Mesenteric fat pad (tissue), 1 donor: ENCODE measurements at places on chromosomes 6 and 20. TPM values are rescaled to one million over a fixed set of nuclear protein-coding genes. Genes with fewer than 3 reads are reported as not detected.

The ECT2L gene
- total RNA-seq = not detected

The PROCR gene
- 103 TPM for total RNA-seq

The LPIN3 gene
- 49.8 TPM for total RNA-seq

The TBXT gene
- total RNA-seq = not detected

The RNGTT gene
- 11.6 TPM for total RNA-seq

The TSPO2 gene
- not detected for total RNA-seq

The IGF2R gene
- total RNA-seq = 111 TPM

The SUMO4 gene
- 1.2 TPM for total RNA-seq

The HTR1E gene
- not detected for total RNA-seq

The SRPK1 gene
- 32.9 TPM for total RNA-seq

The UNC5CL gene
- total RNA-seq = 0.48 TPM

The FAM83C gene
- not detected for total RNA-seq

DNA sequence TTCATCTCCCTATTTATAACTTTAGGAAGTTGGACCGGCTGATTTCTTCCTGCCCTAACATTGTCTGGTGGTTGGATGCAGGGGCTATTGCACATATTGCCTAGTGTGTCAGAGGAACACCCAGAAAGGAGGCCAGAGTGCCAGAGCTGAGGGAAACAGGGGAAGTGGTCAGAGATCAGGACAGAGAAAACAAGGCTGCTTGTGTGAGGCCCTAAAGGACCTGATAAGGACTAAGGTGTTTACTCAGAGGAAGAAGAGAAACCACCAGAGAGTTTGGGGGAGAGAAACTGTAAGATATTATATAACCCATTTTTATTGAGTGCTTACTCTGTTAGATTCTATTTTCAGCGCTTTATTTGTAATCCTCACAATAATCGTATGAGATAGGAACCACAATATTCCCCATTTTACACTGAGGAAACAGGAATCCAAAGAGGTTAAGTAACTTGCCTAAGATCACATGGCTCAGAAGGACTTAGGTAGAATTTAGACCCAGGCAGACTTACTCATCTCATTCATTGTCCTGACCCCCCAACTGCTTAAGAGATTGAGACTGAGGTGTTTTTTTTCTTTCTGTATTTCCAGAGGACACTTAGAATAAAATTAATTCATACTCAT is 54.0 kb upstream of the REV3L start:
- no peak for DNase-seq

DNA sequence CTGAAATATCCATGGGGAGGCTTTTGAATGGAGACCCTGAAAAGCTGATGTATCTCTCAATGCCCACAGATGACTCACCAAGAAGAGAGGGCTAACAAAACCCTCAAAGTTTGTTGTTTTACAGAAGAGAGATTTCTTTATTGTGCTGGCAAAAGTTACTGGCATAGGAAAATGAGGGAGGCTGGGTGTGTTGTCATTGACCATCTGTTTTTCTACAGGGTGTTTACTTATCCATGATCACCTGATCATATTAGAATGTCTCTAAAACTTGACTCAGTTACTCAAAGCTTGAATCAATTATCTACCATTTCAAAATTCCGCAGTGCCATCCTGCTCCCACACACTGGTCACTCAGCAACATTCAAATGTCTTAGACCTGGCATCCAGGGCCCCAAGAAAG is 9.8 kb downstream of the NCOA6 start:
- DNase-seq = no peak

- no peak for DNase-seq
These were observed 6.4 kb downstream of the PREX1 start for GRCh38 chr20:48821261-48821920.

GRCh38 chr20:12786276-12786675 is 222.5 kb upstream of the SPTLC3 start:
- DNase-seq = no peak

DNA sequence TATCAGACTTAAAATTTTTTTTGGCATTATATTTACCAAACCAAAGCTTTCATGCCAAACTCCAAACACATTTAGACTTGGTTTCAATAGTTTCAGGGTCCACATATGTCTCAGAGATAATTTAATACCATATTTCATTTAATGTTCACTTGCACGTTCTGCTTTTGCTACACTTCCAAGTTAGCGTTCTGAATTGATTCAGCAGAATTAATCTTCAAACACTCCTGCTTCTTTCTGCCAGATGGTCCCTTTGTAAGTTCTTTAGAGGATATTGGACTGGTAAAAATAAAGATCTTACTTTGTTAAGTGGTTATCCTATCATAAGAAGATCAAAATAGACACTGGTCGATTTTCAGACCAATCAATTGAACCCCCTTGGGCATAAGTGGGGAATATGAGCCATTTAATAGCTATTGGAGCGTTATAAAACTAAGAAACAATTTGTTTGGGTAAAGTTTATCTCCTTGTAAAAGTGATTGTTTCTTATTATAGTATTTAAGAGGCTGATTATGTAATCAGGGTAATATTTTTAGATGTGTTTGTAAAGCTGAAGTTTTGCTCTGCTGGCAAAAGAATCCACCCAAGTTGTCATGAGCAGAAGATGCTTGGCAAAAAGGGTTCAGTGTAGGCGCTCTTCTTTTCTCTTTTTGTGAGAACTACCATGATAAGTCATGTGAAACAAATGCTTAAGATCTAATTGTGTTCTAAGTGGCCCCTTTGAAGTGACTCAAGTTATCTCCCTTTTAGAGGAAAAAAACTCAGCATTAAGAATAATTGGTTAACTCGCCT is 92.2 kb downstream of the MCHR2 start:
- no peak for DNase-seq

DNA sequence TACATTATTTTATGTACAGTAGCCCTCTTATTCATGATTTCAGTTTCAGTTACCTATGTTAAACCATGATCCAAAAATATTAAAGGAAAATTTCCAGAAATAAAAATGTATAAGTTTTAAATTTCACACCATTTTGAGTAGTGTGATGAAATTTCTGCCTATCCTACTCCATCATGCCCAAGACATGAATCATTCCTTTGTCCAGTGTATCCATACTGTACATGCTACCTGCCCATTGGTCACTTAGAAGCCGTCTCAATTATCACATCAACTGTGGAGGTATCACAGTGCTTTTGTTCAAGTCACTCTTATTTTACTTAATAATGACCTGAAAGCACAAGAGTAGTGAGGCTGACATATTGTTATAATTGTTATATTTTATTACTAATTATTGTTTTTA is 32.3 kb upstream of the PLCB4 start:
- DNase-seq = no peak

- DNase-seq = no peak
These were observed 81.9 kb upstream of the E2F3 start for GRCh38 chr6:20319520-20320357.

DNA sequence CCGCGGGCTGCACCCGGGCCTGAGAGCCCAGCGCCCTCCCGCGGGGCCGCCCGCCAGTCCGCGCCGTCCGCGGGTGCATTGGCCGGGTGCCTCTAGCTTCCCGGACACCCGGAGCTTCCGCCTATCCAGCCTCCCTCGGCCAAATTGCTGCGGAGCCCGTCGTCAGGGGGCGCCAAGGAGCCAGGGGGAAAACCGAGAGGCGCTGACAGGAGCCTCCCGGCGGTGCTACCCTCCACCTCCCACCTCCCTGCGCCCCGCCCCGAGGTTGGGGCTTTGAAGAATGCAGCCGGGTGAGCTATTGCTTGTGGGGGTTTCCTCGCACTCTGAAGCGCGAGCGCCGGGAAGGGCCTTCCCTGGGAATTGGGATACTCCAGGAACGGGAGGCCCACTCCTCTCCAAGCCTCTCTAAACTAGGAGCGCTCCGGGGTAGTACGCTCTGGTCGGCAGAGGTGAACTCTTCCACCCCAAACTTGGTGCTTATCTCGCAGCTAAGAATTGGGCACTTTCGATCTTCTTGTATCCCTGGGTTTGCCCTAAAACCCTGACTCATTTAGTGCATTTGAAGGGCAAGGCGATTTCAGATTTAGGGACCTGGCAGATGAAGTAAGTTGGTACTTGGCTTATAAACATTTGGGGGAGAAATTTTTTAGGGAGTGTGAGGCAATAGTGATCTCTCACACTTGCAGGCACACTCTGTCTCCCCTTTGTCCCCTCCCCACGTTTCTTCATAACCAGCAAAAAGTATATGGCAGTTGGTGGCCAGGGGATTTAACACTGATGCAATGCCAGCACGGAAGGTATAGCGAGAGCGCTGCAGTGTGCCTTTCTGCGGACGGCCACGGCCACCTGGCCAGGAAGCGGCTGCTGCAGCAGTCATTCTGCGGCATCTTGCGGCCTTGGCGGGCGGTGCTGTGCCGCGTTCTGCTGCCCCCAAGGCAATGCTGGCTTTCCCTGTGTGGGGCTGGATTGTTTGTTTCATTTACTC is 556 bp downstream of the BEND6 start:
- peak; percentile 91 for DNase-seq

- DNase-seq = no peak
These were observed 23.9 kb upstream of the PRSS35 start for GRCh38 chr6:83488448-83488847.

DNA sequence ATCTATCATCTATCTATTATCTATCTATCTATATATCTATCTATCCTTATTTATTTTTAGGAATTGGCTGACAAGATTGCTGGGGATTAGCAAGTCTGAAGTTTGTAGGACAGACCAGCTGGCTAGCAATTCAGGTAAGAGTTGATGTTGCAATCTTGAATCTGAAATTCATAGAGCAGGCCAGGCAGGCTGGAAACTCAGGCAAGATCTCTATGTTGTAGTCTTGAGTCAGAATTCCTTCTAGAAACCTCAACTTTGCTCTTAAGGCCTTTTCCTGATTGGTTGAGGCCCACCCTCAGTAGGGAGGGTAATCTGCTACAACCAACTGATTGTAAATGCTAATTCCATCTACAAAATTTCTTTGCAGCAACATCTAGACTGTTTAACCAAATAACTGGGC is 19.2 kb downstream of the MAPK13 start:
- no peak for DNase-seq

GRCh38 chr6:30792786-30793185 is 48.4 kb upstream of the IER3 start:
- no peak for DNase-seq

GRCh38 chr6:116370760-116371119 is at the start of gene DSE:
Gene DSE, plus strand, starts transcription at chr6:116370947. Its CDS starts 28,304 bp downstream, at chr6:116399251.
- no peak for DNase-seq

- peak; percentile 80 for DNase-seq
These were observed 38.5 kb downstream of the SUN5 start for GRCh38 chr20:32965581-32966373.

GRCh38 chr6:136103763-136104311 is 146.3 kb downstream of the MTFR2 start:
- no peak for DNase-seq

- DNase-seq = no peak
These were observed 304.9 kb downstream of the CD109 start for GRCh38 chr6:74000666-74001490.

GRCh38 chr20:47043086-47043485 is 148.4 kb downstream of the EYA2 start:
- DNase-seq = no peak

DNA sequence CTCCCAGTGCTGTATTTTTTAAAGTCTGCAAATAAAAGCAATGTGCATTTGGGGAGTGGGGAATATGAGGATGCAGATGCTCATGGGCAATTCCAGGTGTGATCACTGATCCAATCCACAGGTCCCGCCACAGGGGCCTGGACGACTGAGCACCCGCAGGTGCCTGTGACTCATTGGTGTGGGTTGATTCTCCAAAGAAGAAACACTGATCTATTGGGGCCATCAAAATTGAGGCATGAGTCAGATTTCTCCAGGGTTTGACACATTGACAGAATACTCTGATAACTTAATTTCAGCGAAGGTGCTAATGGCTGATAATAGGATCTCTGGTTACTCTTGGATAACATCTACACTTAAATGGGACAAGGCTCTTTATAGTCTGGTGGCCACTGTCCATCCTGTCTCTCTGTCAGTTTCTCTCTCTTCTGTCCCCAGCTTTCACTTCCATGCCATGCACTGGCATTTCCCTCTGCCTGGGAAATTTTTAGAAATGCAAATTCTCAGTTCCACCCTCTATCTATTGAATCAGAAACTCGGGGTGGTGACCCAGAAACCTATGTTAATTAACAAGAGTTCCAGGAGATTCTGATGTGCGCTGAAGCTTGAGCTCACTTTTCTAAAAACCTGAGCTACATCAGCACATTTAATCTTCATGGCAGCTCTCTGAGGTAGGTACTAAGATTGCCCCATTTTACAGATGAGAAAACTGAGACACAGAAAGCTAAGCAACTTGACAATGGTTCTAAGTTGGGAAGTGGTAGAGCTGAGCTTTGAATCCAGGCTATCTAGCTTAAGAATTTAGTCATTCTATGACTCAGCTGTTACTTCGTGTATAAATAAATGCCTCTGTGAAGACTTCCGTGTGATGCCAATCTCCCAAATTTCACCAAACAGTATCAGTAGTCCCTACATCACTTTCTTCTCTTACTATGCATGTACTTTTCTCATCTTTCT is 10.2 kb upstream of the RCAN2 start:
- no peak for DNase-seq

GRCh38 chr20:25321991-25322390 is 68.6 kb downstream of the ABHD12 start:
- no peak for DNase-seq

- DNase-seq = peak; percentile 49
These were observed 111.8 kb upstream of the FRMD1 start for GRCh38 chr6:168190646-168191443.

GRCh38 chr6:30918670-30919069 is 4.6 kb downstream of the VARS2 start:
- DNase-seq = no peak

- DNase-seq = no peak
These were observed 14.5 kb downstream of the PNPLA1 start for GRCh38 chr6:36284359-36284758.

- no peak for DNase-seq
These were observed 858 bp downstream of the BCAS1 start for GRCh38 chr20:54069501-54069971.

GRCh38 chr6:166379800-166380199 is 2.9 kb downstream of the MPC1 start:
- no peak for DNase-seq

GRCh38 chr6:43743682-43744381 is 26.2 kb upstream of the VEGFA start:
- DNase-seq = peak; percentile 47

- peak; percentile 20 for DNase-seq
These were observed 175.7 kb upstream of the SNX9 start for GRCh38 chr6:157647261-157647915.

- DNase-seq = no peak
These were observed 224.5 kb downstream of the GMDS start for GRCh38 chr6:2020909-2021308.

- no peak for DNase-seq
These were observed 12.3 kb upstream of the ASF1A start for GRCh38 chr6:118881440-118882313.

GRCh38 chr6:88111991-88112390 is 54.2 kb downstream of the CNR1 start:
- no peak for DNase-seq

GRCh38 chr6:143522039-143522600 is 10.6 kb upstream of the FUCA2 start:
- DNase-seq = no peak

DNA sequence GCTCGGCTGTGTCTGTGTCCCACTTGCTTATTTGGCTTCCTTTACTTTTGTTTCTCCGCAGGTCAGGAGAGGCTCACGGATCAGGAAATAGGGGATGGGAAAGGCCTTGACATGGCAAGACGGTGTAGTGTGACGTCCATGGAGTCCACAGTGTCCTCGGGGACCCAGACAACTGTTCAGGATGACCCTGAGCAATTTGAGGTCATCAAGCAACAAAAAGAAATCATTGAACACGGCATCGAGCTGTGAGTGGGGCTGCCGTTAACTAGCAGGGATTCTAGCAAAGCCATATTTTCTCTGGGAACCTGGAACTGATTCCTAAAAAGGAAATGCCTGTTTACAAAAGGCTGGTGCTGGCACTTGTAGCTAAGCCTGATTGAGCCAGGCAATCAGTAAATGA is 54.4 kb downstream of the ARFGEF2 start:
- no peak for DNase-seq
